Diencephalon (tissue), 1 donor: ENCODE measurements at places on chromosomes 3 and 15. TPM values are rescaled to one million over a fixed set of nuclear protein-coding genes. Genes with fewer than 3 reads are reported as not detected.

LZTFL1 gene
- total RNA-seq: 31.1 TPM

ADPRH gene
- total RNA-seq: 2.3 TPM

GRM2 gene
- 12.5 TPM for total RNA-seq

ACOX2 gene
- 5.1 TPM for total RNA-seq

TM4SF4 gene
- 0.92 TPM for total RNA-seq

ZWILCH gene
- 31.8 TPM for total RNA-seq

STX19 gene
- total RNA-seq: not detected

GBE1 gene
- 22.1 TPM for total RNA-seq

C3orf85 gene
- total RNA-seq: not detected

CYP11A1 gene
- 0.23 TPM for total RNA-seq
